ENCODE measurements at places on chromosomes 7 and 10. TPM values are rescaled to one million over a fixed set of nuclear protein-coding genes. Genes with fewer than 3 reads are reported as not detected.

The OPN4 gene
- not detected for total RNA-seq

The WDFY4 gene
- not detected for total RNA-seq

The TES gene
- total RNA-seq, result 34.6 TPM

The SLC26A3 gene
- not detected for total RNA-seq

The NRG3 gene
- 0.67 TPM for total RNA-seq

The GSTO2 gene
- total RNA-seq, result 2.5 TPM

The PLXNA4 gene
- under 0.01 TPM for total RNA-seq
